ENCODE measurements at places on chromosomes 4 and X.
A peak's percentile ranks its signal among the peaks of the same experiment; 100 is the strongest.

DNA sequence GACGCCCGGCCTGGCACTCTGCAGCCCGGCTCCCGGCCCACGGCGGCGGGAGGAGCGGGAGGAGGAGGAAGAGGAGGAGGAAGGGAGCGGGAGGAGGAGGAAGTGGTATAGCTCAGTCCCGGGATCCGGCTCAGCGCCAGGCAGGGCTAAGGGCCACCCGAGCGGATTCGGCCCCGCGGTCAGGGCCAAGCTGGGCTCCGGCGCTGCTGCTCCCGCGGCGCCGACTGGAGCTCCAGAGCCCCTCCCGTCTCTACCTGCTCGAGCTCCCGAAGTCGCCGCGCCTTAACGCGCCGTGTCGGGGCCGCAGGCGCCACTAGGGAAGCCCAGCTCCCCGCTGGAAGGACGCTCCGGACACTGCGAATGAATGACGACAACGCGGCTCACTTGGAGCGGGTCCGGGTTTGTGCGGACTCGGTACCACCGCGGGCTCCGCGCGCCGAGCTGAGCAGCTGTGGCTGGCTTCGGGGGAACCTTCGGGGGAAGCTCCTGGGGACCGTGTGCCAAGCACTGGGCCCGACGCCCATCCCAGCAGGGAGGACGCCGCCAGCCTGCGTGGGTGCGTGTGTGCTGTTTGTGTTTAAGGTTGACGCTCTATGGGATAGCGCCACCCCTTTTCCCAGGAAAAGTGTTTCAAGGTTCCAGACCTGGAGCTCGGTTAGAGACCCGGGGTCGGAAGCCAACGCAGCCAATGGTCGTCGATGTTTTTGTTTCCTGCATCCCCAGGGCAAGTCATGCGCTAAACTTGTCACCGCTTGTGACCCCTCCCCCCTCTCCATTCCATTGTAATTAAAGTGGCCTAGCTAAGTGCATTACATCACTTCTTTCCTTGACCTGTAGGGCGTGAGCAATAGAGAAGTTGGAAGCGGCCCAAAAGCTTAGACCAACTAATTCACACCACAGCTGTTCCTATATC, at the start of gene TBC1D9:
Gene TBC1D9, minus strand, starts transcription at position 67 of the 913 bp plus-strand sequence. CDS start 340 bp downstream, outside the sequence.
- DNase-seq: peak; percentile 63

GRCh38 chr4:45147866-45148265, 421.5 kb upstream of the GNPDA2 start:
- no peak for DNase-seq

DNA sequence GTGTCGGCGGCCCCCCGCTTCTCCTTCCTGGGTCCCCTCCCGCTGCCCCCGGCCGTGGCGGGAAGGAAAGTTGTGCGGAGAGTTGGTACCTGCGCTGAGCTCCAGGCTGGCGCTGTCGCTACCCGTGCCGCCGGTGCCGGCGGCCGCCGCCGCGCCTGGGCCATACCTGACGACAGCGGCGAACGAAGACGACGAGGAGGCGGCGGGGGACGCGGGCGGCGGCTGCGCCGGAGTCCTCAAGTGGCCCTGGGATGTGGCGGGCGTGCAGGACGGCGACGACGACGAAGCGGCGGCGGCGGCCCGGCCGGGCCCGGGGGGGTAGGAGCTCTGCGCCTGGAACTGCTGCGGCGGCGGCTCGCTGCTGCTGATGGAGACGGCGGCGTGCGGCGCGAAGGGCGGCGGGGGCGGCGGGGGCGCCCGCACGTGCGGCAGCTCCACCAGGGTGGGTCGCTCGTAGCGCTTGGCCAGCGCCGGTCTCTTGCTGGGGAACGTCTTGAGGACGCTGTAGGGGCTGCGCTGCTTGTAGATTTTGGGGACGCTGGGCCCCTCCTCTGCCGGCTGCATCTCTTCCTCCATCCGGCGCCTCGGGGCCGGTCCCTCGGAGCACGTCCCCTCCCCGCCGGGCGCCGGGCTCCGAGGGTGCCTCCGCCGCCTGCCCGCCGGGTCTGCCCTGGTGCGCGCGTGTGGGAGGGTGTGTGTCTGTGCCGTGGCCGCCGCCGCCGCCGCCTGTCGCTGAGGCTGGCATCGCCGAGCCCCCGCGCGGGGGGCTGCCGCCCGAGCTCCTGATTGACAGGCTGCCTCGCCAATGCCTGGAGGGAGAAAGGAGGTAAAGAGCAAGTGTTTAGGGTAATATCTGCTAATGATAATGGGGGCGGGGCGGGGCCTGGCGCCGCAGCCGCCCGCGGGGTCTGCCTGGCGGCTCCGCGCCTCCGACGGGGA, 618 bp downstream of the BEND4 start:
- DNase-seq: no peak

DNA sequence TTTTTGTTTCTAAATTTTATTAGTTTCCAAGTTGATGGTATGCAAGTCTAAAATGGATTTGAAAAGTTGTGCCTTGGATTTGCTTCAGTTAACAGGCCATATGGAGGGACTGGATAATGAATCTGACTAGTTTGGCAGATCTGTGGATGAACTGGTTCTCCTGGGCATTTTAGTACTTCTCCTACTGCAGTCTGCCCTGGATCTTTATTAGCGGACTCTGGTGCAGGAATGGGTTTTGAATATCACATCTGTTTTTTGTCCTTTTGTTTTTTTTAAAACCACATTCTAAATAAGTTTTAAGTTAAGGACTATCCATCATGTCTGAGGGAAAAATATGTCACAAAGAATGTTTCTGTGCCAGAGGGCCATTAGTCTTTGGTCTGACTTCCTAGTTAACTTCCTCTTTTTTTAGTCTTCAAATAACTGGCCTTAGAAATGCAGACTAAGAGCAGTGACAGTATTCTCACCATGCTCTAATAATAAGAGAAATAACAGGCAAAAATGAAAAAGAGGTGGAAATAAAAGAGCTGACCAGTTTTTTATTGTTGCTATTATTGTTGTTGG, 13.9 kb upstream of the DCK start:
- DNase-seq: peak; percentile 76
